Activated T-cell treated with anti-CD3 and anti-CD28 coated beads for 24 hours (primary cell): ENCODE measurements at places on chromosomes 4 and X.

DNA sequence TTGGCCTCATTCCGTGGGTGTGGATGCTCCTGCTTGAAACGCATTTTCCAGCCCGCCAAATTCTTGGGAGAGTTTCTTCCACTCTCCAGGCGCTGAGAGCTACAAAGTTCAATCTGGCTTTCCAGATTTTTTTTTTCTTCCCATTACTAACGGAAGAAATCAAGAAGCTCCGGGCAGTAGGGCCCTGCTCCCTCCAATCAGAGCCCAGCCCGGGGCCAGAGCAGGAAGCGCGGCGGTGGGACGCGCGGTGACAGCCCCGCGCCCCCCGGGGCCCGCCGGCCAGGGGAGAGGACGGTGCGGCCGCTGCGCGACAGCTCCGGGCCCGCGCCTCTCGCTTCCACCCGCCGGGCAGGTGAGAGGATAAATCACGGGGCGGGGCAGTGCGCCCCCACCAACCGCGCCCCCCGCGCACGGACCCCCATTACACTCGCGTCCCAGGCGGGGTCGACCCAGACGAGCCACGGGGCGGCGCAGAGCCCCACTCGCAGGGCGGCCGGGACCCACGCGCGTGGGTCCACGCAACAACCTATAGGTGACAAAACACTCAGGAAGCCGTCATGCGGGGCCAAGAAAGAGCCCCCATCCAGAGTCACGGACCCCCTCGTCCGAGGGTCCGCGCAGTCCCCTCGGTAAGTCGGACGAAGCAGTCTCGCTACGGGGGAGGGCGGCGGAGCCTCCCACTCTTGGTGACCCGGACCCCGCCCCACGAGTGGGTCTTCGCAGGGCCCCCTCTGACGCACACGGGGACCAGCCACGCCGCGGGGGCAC lies 868 bp downstream of the AFAP1 start:
- DNase-seq: no peak

DNA sequence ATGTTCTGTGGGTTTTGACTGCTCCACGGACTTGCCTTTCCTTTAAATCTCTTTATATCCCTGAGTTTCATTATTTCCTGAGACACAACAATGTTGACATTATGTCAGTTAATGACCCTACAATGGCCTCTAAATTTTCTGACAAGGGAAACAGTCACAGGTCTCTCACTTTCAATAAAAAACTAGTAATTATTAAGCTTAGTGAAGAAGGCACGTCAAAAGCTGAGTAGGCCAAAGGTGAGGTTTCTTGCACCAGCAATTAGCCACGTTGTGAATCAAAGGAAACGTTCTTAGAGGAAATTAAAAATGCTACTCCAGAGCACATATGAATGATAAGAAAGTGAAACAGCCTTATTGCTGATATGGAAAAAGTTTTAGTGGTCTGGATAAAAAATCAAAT lies 930.2 kb upstream of the GRID2 start:
- no peak for DNase-seq

DNA sequence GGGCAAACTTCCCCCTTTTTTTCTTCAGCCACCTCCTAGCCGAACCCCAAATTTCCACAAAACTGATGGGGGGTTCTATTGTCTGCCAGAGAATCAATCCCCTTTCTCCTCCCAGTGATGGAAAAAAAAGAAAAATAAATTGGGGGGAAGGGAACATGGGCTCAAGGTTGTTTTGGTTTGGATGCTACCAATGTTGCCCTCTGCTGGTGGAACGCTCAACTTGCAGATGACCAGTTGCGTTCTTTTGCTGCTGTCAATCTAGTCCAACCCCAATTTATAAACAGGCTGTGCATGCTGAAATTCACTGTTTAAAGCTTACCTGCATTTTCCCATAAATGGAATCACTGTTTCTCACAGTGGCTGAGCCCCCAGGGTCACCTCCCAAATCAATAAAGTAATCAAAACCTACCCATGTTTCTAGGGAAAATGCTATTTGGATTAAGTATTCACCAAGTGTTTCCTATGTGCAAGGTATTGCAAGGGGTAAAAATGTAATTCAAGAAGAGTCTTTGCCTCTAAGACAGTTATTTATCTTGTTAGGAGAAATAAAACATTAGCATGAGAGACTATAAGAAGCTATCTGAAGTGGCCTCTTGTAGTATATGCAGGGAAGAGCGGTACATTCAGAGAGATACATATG lies 116.7 kb upstream of the TMEM164 start:
- peak; percentile 1 for DNase-seq

DNA sequence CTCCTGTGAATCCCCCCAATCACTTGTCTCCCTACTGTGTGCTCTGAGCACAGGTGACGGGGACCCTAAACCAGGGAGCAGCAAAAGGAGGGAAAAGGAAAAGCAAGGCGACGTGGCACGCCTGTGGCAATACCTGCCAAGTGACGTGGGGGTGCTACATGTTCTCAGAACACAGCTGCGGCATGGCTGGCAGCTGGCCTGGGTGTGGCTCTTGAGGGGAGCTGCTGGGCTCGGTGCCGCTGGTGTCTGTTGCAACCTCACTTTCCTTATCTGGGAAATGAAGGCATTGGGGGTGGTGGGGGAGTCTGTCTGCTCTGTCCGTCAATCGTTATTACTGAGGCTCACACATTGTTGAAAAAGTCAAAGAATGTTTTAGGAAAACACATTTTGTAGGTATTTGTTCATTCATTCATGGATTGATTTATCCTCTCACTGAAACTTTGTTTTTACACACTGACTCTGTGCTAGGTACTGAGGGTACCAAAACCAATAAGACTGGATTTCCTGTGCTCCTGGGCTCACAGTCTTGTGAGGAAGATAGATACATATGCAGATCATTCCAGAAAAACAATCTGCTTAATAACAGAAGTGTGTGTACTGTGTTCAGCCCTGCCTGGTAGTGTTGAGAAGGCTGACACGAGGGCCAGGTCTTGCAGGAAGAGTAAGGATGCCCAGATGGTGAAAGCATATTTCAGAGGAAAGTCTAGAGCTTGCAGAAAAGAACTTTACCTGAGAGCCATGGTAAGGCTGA lies 217.6 kb downstream of the PTTG2 start:
- peak; percentile 30 for DNase-seq

GRCh38 chr4:128986908-128987307 lies 106.4 kb downstream of the SCLT1 start:
- no peak for DNase-seq

GRCh38 chr4:3607690-3608552 lies 75.7 kb upstream of the LRPAP1 start:
- no peak for DNase-seq

GRCh38 chr4:175325230-175325629 lies 407.1 kb downstream of the ADAM29 start:
- no peak for DNase-seq
